Left kidney (tissue), 8 donors: ENCODE measurements at places on chromosomes 7 and 10. TPM values are rescaled to one million over a fixed set of nuclear protein-coding genes. Genes with fewer than 3 reads are reported as not detected.

GRCh38 chr7:4015996-4016395 lies 666.1 kb upstream of the FOXK1 start:
- no peak for DNase-seq

Gene EN2
- polyA plus RNA-seq = 0.03 TPM

- DNase-seq = no peak
These were observed 77.3 kb upstream of the AKR1E2 start for GRCh38 chr10:4748491-4749270.

Gene BEND7
- 40.7 TPM for polyA plus RNA-seq

DNA sequence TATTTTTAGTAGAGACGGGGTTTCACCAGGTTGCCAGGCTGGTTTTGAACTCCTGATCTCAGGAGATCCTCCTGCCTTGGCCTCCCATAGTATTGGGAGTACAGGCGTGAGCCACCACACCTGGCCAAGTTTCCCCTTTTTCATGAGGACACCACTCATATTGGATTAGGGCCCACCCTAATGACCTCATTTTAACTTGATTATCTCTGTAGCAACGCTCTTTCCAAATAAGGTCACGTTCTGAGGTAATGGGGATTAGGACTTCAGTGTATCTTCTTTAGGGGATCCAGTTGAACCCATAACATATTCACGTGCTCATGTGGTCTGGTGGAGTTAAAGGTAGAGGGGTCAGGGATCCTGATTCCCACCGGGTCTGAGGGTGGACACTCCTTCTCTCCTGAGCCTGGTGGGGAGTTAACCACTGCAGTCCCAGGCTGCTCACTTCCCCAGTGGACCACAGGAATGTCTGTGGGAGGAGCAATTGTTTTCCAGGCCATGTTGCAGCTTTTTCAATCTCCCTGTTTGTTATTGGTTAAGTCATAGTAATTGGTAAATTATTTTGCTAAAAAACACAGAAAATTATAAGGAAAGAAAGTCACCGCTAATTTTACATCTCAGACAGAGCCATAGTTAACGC lies 130.5 kb downstream of the GRK5 start:
- DNase-seq = no peak

- DNase-seq = no peak
These were observed 23.3 kb upstream of the PDGFA start for GRCh38 chr7:542713-543500.

Gene OPALIN
- polyA plus RNA-seq = not detected

Gene AVL9
- polyA plus RNA-seq = 41.8 TPM

GRCh38 chr7:128167791-128168666 lies 73.0 kb upstream of the LEP start:
- DNase-seq = no peak

Gene AGR3
- polyA plus RNA-seq = 1.3 TPM

DNA sequence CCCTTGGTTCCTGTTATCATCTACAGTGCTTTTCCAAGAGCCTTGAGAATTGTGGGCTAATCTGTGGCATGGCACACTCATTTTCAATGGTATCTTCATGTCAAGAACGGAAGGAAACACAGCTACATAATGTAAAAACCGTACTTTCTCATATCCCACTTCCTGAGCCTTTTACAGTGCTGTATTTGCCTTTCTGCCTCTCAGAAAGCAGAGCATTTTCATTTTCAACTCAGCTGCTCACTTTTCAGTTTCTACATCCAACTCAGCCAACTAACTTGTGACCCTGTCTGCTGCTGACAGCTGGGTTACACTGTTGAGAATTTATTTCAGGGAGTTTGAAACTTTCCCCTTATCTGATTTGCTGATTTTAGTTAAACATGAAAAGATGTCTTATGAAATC lies 875.8 kb upstream of the KCND2 start:
- DNase-seq = no peak

Gene MOGAT3
- 0.90 TPM for polyA plus RNA-seq

Gene CYP26C1
- 0.05 TPM for polyA plus RNA-seq

GRCh38 chr10:118362103-118362502 lies 20.0 kb upstream of the FAM204A start:
- DNase-seq = no peak

Gene LBX1
- not detected for polyA plus RNA-seq

- DNase-seq = no peak
These were observed 7.2 kb downstream of the MINDY4 start for GRCh38 chr7:30778255-30779025.

Gene ZNF282
- 25.2 TPM for polyA plus RNA-seq

DNA sequence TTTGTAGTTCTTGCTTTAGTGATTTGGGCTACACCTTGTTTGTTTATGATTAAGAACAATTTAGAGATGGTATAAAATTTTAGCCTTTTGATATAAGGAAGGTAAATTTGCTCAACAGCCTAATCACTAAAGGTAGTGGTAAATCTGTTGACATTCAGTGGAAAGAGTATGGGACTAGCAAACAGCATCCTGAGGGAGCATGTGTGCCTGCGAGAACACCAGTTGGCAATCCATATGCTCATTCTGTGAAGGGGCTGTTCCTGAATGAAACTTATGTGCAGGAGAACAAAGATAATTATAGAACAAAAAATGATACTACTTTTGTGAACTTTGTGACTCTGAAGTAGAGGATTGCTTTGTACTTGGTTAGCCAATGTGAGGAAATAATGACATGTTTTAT lies 44.0 kb downstream of the CAPZA2 start:
- DNase-seq = no peak

DNA sequence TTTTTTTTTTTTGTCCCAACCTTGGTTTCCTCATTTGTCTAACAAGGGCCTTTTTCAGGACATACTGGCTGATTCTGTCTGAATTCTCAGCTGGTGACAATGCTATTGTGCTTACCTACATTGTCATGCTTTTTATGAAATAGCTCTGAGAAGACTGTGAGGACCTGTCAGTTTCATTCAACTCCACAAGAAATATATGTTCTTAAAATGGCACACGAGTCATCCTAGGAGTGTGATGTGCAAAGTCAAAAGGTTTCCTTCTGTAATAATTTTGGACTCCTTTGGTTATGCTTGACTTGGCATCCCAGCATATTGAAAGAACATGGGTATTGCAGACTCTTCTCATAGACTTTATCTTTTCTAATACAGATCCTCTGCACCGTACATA lies 316.0 kb downstream of the GFRA1 start:
- no peak for DNase-seq

GRCh38 chr7:112023282-112023681 lies 182.9 kb downstream of the DOCK4 start:
- DNase-seq = no peak

DNA sequence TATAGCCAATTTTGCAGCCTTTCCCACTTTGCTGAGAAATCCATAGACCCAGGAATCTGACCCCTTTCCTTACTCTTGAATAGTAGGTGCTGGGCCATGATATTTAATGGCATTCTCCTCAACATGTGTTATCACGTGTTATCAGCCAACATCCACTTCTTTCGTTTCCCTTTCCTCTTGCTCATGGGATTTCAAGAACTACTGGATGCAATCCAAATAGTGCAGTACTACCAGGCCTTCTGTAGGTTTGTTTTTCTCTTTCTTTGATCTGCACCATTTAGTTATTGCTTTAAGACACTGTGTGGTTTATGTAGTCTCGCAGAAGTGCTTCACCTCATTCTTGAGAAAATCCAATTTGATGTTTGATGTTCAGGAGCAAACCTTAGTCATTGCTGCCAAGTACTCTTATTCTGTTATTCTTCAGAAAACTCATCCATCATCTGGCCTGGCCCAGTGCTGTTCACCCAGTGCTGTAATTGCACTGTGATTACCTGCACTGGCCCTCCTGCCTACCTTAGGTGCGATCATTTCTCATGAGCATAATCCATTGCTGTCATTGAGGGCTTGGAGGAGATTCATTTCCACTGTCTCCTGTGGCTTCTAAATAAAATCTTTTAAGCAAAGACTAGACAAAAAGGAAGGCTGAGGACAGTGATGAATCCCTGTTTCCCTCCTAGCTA lies 315.3 kb downstream of the BMPER start:
- no peak for DNase-seq

DNA sequence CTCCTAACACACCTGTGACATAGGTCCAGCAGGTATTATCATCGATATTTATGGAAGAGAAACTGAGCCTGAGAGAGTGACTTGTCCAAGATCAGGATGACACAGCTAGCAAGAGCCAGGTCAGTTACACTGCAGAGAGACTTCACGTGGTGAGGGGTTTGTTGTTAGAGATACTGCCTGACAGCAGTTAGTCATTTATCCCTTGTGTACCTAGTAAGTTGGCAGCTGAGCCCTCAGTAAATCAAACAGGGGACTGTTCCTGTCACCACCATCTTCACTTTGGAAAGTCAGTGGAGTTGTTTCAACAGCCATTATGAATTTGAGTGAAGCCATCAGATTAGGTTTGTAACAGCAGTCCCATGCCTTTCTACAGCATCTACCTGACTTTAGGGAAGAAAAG lies 87.5 kb upstream of the GATA3 start:
- no peak for DNase-seq

GRCh38 chr10:96168546-96168945 lies 38.4 kb downstream of the ZNF518A start:
- no peak for DNase-seq

GRCh38 chr10:101415884-101416283 lies 61.9 kb downstream of the BTRC start:
- no peak for DNase-seq

Gene PVRIG
- polyA plus RNA-seq = 9.7 TPM

DNA sequence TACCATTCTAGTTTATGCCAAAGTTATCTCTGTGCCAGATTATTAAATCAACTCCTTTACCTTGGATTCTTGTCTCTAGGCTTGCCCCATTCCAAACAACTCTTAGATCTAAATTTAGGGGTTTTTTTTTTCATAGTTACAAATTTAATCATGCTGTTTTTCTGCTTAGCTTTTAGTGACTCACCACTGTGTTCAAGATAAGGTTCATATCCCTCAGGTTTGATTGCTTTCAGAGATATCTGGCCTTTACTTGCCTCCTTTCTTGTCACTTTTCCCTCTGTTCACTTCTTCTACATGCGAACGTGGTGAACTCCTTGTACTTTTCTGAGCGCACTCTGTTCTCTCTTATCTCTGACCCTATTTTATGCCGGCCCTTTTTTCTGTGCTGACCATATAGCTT lies 78.2 kb downstream of the VPS50 start:
- DNase-seq = no peak

- no peak for DNase-seq
These were observed 33.6 kb upstream of the DNMBP start for GRCh38 chr10:100043344-100043743.

GRCh38 chr7:24395512-24395911 lies 111.5 kb downstream of the NPY start:
- peak; percentile 37 for DNase-seq

Gene PIK3AP1
- 4.5 TPM for polyA plus RNA-seq

GRCh38 chr10:98748298-98748697 lies 301.6 kb upstream of the HPS1 start:
- DNase-seq = peak; percentile 6

GRCh38 chr7:120867932-120868331 lies 10.0 kb upstream of the TSPAN12 start:
- DNase-seq = no peak

- no peak for DNase-seq
These were observed 12.4 kb downstream of the MTURN start for GRCh38 chr7:30147223-30147622.

DNA sequence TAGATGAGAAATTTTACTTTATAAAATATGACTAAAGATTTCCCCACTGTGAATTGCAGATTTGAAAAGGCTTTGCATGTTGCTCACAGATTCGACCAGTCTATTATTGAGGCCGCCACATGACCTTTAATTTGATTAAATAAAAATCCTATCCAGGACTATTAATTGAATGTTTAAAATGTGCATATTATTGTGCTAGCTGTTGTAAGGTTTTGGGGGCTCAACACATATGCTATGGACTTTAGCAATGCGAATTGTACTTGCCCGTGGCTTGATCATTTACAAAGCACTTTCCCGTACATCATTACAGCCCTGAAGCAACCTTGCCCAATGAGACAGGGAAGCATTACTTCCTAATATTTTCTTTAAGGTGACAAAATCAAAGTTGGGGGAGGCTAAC lies 243.0 kb downstream of the ACTR3B start:
- no peak for DNase-seq

Gene FZD8
- polyA plus RNA-seq = 10.5 TPM

GRCh38 chr7:36190447-36191291 lies 37.6 kb downstream of the EEPD1 start:
- DNase-seq = no peak

Gene BZW2
- 84.2 TPM for polyA plus RNA-seq

DNA sequence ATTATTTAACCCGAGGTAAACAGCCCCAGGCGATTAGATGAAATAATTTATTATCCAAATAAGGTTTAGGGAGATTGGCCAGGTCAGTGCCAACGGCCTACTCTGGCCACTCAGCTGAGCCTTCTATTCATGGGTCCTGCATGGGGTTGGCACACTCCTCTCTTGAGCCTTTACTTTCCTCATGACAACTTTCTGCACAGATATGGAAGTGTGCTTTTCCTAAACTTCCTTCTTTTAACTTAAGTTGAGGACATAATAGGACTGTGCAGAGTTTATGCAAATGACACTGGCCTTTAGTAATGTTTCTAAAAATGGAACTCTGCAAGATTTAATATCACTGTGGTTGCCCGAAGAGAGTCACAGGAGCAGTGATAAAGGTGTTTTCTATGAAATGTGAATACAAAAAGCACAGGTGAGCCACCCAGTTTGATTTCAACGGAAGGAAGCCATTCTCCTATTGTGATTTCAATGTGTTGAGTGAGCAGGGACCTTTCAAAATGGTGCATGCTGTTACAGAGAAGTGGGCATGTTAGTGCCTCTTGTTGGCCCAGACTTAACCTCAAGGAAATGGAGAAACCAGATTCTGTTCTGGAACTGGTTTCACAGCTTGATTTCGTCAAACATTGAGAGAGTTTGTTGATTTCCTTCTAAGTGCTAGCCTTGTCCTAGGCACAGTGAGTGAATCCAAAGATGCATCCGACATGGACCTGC lies 55.7 kb downstream of the LYZL2 start:
- no peak for DNase-seq

DNA sequence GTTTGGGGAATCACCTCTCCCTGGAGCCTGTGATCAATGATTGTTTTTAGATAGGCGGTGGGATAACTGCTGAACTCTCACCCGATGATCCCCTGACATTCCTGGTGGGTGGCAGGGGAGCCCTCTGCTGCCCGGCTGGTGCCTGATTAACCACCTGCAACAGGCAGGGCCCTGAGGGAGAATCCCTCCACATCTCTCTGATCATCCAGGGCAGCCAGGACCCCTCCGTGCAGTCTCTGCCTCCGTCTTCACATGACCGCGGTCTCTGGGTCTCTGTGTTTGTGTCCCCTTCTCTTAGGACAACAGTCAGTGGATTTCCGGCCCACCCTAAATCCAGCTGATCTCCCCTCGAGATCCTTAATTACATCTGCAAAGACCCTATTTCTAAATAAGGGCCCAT lies 17.4 kb downstream of the CALML5 start:
- no peak for DNase-seq

Gene METTL27
- 5.1 TPM for polyA plus RNA-seq

Gene CNPY1
- polyA plus RNA-seq = not detected

Gene LDB3
- 1.2 TPM for polyA plus RNA-seq

Gene AMPH
- 20.0 TPM for polyA plus RNA-seq
